ENCODE measurements at places on chromosomes 12 and 14.

- DNase-seq = no peak
Measured at GRCh38 chr12:16844875-16845274, 238.9 kb upstream of the LMO3 start.

DNA sequence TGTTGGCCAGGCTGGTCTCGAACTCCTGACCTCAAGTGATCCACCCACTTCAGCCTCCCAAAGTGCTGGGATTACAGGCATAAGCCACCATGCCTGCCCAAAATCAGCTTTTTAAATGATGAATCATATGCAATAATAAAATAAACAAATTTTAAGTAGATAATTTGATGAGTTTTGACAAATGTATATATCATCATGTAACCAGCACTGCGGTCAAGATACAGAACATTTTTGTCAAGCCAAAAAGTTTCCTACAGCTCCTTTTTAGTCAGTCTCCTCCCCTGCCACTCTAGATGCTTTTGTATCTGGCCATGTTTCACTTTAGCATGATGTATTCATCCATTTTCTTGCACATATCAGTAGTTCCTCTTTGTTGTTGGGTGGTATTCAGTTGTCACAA is 17.2 kb downstream of the FRMD6 start:
- DNase-seq = no peak

DNA sequence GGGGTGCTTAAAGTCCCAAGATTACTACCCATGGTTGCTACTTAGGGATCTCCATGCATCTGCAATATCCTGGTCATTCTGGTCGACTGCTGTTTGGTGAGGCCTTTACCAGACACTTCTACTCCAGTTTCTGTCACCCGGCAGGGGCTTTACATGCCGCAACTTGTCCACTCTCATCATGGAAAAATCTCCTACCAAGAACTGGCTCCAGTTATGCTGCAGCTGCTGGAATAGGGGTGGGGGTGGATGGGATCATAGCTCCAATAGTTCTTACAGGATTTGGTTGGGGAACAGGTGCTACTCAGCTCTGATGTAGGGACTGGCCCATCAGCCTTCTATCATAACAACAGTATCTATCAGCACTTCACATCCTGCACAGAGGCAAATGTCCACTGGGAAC is 51.6 kb downstream of the SPTB start:
- no peak for DNase-seq

GRCh38 chr12:92496790-92497189 is 206.0 kb upstream of the PLEKHG7 start:
- DNase-seq = no peak

- DNase-seq = no peak
Measured at GRCh38 chr12:15535352-15535781, 213.1 kb downstream of the PTPRO start.

DNA sequence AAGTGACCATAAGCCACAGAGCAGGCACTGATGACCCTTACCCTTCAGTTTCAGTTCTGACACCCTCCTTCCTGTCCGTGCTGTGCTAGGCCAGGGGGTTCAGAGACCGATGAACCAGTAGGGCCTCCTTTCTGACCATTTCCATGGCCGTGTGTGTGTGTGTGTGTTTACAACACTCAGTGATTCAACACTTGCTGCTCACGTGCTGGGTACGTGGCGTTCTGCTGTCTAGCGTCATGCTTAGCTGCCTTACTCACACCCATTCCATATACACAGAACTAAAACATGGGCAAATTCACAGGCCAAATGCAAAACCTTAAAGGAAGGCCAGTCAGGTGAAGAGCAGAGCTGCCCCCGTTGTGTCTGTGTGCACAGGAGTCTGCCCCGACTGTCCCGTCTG is 67.5 kb downstream of the DNAH10 start:
- no peak for DNase-seq

DNA sequence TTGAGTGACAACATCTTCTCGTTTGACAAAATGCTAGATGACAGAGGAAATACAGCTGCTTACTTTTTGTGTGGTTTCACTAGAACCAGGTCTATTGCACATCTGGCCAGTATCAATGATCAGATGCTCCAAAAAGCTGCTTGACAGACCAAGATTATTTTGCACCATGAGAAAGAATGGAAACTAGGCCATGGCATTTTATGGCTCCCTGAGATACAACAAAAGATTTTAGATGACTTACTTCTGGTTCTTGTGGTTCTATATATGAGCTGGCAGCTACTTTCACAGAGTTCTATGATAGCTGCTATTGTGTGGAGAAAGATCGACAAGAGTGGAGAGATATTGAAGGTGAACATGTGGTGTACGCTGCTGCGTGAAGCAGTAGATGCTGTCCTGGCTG is 25.9 kb upstream of the PPFIBP1 start:
- DNase-seq = no peak

DNA sequence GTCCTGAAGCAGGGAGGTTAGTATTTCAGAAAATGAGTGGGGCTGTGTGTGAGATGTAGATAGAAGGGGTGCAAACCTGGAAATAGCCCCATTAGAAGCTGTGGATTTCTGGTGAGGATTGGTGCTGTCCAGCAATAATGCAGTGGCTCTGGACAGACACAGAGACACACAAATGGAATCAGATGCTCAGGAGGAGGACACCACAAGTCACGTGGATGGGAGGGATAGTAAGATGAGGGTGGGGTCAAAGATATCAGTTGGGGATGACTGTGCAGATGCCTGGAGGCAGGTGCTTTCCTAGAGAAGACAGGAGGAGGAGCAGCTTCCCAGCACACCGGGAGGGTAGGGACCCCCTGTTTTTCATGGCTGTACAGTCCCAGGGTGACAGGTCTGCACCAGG is 136.5 kb downstream of the PLXNC1 start:
- DNase-seq = no peak

DNA sequence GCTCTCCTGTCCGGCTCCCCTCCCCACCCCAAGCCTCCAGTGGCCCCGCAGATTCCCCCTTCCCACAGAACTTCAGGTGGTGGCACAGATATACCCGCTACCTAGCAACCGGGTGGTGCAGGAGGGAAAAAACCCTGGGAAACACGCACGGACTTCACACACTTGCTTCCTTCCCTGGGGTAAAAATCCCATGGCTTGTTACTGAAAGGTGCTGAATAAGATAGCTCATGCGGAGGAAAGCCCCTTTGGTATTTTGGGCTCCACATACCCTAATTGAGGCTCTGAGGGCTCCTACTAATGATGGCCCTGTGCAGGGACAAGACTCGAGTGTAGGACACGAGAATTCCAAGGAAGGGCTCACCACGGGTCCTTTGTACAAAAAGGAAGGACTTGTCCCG is 869 bp upstream of the RIMBP2 start:
- no peak for DNase-seq

DNA sequence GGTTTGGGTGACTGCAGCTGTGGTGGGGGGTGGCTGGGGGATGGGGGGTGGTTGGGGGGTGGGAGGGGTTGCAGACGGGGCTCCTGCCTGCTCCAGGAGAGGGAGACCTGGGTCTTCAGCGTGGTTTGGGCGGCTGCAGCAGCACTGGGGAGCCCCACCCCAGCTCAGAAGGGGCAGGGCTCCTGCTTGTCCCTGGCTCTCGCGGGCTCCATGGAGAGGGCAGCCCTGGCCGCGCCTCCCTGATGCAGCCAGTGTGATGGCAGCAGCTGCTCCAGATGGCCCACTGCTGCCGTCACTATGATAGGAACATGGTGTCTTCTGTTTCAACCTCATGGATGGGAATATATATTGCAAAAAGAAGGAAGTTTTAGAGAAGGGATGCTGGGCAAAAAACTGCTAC is 22.9 kb downstream of the TRHDE start:
- DNase-seq = no peak

GRCh38 chr12:1373901-1374735 is 220.3 kb downstream of the FBXL14 start:
- DNase-seq = no peak

DNA sequence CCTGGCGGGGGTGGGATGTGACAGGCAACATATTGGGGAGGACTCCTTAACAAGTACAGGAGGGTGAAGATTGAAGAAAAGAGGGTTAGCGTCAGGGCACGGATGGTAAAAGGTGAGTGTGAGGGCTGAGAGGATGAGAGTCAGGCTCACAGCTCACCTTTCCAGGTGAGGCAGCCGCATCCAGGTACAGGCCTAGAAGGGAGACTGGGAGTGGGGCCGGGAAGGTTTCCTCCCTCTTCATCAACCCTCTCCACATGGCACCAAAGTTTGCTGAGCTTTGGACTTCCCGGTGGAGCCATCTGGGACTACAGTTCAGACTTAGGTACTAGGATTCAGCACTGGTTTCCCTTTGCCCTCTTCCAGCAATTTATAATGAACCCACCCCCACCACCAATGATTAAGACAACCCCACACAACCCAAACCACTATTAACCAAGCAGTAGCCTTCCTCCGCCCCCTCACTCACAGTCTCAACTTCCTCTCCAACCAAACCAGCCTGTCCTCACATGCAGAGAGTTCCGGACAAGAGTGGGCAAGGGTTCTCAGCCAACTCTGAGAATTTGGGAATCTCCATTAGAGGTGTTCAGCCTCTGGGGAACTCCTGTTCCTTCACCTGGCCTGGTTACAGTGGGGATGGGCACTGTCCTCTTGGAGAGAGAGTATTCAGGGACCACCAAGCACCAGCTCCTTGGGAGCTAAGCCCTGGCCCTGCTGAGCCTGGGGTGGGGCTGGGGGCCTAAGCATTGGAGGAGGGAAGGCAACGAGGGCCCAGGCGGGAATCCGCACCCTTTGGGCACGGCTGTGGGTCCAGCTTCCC is 2.4 kb upstream of the HOXC4 start:
- DNase-seq = no peak

DNA sequence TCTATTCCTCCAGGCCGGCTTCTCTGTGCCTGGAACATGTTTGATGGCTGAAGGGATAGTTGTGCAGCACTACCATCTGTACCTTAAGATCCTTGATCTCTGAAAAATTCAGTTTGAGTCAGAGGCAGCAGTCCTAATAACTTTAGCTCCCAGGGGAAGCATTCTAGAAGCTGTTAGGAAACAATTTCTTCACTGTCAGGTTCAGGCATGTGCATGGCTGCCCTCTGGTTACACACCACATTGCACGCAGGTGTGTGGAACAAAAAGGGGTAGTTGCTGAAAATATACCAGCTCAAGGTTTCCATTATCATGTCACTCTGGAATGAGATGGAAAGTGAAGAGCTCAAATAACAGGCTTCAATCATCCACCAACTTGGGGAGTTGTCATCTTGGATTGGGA is 80.1 kb downstream of the CHST11 start:
- no peak for DNase-seq

DNA sequence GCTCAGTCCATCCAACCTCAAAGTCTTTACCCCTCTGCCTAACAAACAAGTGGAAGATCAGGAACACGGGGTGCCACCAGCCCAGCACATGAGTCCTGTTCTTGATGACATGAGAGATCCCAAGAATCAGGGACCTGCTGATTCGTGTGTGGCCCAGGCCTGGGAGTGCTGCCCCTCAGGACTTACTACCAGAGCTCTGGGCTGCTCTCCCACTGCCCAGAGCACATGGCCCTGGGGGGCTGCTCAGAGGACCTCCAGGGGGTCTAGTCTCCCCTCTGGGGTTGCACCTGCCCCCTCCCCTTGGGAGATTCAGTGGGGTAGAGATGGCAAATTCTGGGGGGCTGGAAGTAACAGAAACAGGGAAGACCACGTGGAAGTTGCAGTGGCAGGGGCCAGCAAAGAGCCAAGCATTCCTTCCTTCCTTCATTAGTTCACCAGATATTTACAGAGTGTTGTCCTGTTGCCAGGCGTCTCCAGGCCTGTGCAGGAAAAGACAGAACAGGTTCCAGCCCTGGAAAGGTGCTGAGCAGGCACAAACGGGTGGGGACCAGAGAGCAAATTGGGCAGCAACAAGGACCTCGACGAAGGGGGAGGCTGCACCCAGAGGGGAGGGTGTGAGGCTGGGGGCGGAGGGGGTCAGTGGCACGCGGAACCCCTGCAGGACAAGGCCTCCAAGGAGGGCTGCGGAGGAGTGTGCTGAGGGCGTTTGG is 45.1 kb upstream of the MEG3 start:
- DNase-seq = no peak

DNA sequence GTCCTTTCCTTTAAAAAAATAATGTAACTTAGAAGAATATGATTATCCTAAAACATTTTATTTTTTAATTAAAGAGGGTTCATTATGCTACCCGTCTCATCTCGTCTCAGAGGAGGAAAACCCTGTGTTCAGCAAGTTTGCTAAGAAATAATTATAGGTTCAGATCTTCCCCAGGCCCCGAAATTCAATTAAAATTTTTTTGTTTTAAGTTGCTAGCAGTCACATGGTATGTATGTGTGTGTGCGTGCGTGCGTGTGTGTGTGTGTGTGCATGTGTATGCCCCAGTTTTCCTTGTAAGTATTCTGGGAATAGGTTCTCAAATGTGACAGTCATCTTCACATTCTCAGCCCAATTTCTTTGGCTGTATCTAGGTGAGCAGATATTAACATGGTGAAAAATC is 86.6 kb upstream of the HOXC13 start:
- DNase-seq = no peak

GRCh38 chr12:130787445-130788410 is 51.3 kb downstream of the STX2 start:
- DNase-seq = no peak

GRCh38 chr14:48709277-48709785 is 876.8 kb downstream of the RPS29 start:
- DNase-seq = no peak

DNA sequence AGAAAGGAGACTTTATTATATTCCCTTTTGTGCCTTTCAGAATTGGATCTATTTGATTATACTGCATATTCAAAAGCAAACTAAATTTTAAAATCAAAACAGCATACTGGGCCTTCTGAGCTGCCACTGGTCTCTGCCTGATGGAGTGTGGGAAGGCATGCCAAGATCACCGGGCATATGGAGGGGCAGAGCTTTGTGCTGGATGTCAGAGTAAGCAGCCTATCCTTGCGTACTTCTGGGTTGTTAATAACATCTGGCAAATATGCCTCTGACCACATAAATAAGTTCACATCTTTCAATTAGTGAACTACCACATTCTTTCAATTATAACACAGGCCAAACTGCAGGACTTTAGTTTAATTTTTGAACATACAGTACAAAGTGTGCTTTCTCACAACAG is 18.3 kb downstream of the MLH3 start:
- no peak for DNase-seq

DNA sequence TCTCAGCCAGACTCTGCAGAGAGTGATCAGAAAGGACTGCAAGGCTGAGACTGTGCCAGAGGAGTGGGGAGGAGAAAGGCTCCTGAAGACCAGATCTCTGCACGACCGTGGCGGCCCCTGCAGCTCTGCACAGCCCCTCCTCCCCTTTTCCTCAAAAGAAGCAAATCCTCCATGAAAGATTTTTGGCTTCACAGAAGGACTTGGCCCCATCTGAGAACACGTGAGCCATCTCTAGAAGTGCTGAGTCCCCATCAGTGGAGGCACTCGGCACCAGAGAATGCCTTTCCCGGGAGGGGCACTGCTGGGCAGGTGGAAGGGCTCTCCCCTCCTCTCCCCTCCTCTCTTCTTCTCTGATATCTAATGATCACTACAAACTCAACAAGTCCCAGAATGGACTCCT is 6.8 kb downstream of the FIGNL2 start:
- DNase-seq = no peak

DNA sequence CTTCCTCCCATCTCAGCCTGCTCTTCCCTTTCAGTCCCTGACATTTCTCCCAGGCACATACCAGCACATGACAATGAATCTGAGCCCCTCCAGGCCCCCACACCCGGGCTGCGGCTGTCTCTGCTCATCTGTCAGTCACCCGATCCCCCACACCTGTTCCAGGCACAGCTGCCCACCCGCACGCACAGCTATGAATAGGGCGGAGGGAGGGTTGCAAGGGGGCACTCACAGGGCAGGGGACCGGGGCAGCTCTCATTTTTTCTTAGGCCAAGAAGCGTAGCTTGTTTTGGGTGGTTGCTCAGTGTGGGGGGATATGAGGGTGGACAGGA is 43.7 kb upstream of the TSPAN9 start:
- no peak for DNase-seq

All from NCI-H446 treated with DMSO at 0.1 percent for 48 hours (cell line).